ENCODE measurements at places on chromosomes 6 and 20.

GRCh38 chr6:103783329-103783728, 1076.4 kb downstream of the HACE1 start:
- no peak for DNase-seq

- no peak for DNase-seq
Observed at GRCh38 chr6:137944793-137945498, 77.9 kb downstream of the TNFAIP3 start.

DNA sequence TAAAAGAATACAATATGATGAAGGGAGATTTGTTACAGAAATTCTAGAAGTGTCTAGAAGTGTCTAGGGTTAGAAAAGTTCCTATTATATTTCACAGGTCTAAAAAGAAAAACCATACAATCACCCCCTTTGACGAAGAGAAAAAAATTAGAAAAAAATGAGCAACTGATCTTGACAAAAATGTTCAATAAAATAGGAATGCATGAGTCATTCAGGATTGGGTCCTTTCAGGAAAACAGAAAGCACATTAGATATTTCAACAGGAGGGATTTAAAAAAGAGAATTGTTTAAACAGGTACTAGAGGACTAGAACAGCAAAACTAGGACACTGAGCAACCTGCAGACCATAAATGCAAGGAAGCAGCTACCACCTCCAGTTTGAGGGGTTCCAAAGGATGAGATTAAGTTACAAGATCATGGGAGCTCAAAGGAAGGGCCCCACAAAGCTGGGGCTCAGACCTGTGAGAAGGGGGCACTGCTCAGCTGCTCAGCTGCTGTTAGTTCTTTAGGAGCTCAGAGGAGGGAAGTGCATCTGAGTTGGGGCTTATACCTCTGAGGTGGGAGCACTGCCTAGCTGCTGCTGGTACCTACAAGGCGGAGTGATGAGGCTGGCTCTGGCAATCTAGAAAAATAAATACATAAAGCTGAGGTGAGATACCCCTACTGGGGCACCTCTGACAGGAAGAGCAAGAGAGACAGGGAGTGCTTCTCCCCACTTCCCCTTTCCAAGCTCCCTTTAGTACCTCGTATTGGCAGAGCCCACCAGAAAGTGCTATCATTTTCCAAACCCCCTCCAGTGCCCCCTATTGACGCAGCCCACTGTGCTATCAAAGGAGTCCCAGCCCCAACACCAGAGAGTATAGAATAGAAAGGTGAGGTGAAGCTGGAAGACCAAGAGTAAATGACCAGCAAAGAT, 27.1 kb upstream of the BEND6 start:
- DNase-seq: no peak

DNA sequence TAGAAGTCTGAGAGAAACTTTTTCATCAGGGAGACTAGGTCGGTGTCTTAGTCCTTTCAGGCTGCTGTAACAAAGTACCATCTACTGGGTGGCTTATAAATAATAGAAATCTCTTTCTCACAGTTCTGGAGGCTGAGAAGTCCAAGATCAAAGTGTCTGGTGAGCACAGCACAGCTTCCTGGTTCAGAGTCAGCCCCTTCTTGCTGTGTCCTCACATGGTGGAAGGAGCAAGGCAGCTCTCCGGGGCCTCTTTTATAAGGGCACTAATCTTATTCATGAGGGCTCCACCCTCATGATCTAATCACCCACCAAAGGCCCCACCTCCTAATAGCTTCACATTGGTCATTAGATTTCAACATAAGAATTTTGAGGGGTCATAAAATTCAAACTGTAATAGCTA, 122.8 kb downstream of the CCDC170 start:
- no peak for DNase-seq

- no peak for DNase-seq
Observed at GRCh38 chr6:146857980-146858347, 259.2 kb downstream of the ADGB start.

GRCh38 chr6:55399351-55399750, 72.1 kb downstream of the GFRAL start:
- no peak for DNase-seq

DNA sequence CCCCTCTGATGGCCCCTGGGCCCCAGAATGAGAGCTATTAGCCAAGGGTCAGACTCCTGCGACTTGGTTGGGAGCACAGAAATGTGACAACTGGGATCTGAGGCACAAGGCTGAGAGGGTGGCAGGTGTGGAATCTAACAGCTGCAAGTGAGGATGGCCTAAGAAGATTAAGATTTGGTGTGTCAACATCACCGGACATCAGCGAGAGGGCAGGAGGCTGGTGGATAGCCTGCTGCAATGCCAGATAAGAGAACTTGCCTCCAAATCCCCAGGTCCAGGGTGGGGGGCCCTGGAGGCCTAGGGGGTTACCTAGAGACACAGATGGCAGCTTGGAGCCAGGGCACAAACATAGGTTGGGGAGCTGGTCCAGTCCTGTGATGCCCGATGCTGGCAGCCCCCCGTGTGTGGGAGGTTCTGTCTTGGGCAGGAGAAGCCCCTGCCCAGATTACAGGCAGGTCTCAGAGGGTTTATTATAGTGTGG, 155.8 kb downstream of the GRM4 start:
- no peak for DNase-seq

- DNase-seq: no peak
Observed at GRCh38 chr6:37906121-37906520, 86.6 kb downstream of the ZFAND3 start.

GRCh38 chr6:1612974-1613306, 3.2 kb downstream of the FOXC1 start:
- no peak for DNase-seq

- DNase-seq: no peak
Observed at GRCh38 chr6:83252719-83253118, 59.6 kb downstream of the RWDD2A start.

DNA sequence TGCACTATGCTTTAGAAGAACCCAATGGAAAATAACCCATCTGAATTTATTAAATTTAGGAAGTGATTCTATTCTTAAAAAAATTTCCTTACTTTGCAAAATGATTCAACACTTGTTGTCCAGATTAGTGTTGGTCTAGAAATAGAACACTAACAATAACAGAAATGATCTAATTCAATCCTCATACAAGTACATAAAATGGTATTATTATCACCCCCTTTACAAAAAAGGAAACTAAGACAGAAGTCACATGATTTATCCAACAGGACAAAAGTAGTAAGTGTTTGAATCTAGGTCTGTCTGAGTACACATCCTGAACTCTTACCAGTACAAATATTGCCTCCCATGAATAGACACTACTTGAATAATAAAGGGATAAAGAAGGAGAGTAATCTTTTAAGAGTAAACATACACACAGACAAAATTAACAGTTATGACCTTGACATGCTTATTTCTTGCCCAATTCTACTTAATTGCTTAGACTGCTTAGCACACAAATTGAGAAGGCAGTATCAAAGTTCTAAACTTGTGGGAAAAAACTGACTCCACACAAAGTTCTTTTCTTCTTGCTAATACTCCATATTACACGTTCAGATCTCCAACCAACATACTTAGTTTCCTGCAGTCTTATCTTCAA, 195.4 kb upstream of the RUNX2 start:
- DNase-seq: no peak

DNA sequence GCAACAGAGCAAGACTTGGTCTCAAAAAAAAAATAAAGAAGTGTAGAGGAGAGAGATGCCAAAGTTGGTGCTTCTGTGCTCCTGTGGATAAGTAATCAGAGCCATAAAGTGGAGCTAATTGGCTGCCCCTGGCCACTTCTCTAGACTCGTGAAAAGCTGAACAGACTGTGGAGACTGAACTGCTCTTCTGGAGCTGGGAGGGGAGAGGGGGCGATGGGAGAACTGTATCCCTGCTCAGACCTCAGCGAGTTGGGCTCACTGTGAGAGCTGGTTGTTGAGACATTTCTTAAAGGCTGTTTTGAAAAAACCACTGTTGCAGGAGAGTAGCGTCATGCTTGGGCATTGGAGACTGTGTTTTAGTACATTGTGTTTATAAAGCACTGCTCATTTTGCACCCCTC, 125.7 kb downstream of the TCP11 start:
- DNase-seq: no peak

GRCh38 chr20:62804627-62805154, at the start of gene OGFR:
TSS of gene OGFR (plus strand) at chr20:62804835. CDS start at chr20:62804860, 25 bp downstream.
- no peak for DNase-seq

- DNase-seq: no peak
Observed at GRCh38 chr6:45310118-45310788, 17.9 kb upstream of the RUNX2 start.

DNA sequence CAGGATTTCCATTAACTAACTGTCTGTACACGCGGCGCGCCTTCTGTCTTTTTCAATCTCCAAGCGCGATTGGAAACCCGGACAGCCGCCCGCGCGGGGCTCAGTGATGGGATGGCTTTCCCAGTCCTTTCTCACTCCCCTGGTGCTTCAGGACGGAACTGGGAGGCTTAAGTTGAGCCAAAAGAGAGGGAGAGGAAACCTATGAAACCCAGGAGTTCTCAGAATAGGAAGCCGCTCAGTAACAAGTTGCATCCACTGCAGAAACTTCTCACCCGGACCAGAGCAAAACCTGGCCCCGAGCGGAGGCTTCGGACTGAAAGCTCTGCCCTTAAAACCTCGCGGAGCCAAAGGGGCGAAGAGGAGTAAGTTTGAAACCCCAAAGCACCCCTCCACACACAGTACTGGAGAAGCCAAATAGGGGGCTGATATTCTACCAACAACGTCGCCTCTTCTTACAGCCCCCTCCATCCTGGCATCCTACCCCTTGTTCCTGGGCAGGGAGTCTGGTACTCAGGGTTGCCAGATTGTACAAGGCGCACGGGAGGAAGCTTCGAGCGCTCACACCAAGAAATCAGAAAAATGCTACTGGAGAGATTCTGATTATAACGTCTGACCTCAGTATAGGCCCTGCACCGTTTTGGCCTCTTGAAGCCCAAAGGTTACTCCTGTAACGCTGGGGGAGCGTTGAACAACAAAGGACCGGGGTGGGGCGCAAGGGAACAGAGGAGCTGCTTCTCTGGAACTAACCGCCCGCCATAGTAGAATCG, 906 bp upstream of the COL12A1 start:
- no peak for DNase-seq

GRCh38 chr20:53129563-53129962, 157.4 kb downstream of the TSHZ2 start:
- DNase-seq: no peak

- no peak for DNase-seq
Observed at GRCh38 chr6:168170841-168171601, 92.0 kb upstream of the FRMD1 start.

DNA sequence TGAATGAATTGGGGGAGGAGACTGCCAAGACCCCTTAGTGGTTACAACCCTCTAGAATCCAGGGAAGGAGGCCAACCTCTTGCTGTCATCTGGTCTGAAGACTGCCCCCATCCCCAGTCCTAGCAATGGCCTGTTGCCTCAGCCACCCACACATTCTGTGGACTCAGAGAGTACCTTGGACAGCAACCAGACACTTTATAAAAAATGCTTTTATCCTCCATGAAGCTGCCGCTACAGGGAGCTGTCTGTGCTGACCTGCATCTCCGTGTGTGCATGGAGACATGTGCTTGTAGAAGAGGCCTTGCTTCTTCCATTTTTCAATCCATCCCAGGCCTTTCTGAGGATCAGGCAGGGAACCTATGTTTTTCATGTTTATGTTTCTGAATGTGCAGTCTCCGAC, 15.2 kb downstream of the CDH22 start:
- no peak for DNase-seq

- DNase-seq: no peak
Observed at GRCh38 chr6:10351791-10352190, 63.1 kb downstream of the TFAP2A start.

GRCh38 chr6:165300422-165300936, 8.9 kb downstream of the C6orf118 start:
- no peak for DNase-seq

DNA sequence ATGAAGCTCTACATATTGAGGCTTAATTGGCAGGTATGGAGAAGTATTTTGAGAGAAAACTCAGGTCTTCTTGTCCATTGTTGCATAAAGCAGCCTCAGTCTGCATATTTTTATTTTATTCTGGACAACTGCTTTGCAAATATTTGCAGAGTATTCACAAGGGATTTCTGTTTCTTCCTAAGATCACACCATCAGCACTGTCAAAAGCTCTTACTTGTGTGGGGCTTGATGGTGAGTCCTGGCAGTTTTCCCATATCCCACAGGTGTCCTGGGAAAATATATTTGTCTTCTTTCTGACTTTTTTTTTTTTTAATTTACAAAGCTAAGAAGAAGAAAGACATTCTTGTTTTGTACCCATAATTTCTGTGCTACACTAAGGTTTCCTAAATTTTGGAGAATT, 16.9 kb upstream of the MLIP start:
- no peak for DNase-seq

- DNase-seq: no peak
Observed at GRCh38 chr6:124389127-124389526, 573.1 kb upstream of the RNF217 start.

- no peak for DNase-seq
Observed at GRCh38 chr20:22407237-22408193, 176.9 kb downstream of the FOXA2 start.

DNA sequence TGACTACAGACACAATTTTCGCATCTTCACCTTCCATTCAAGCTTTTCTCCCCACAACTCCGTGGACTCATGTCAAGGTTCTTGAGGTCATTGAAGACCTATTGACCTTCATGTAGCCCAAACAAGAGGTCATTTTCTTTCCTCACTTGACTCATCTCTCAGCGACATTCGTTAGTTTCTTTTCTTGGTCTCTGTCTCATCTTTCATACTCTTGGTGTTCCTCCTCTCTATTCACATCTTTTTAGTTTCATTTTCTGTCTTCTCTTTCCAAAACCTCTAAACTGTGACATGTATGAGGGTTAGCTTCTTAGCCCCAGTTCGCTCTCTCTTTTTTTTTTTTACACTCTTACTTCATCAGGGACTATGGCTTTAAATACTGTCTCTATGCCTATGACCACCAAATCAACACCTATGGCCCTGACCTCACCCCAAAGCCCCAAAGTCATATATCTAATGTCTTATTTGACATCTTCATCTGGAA, 128.6 kb upstream of the BACH2 start:
- DNase-seq: no peak

- DNase-seq: peak; percentile 43
Observed at GRCh38 chr6:24494821-24495795, at the start of gene ALDH5A1. TSS of gene ALDH5A1 (plus strand) at chr6:24494969. CDS start at chr6:24494997, 28 bp downstream.

- no peak for DNase-seq
Observed at GRCh38 chr20:63738687-63739129, 868 bp upstream of the SLC2A4RG start.

- no peak for DNase-seq
Observed at GRCh38 chr6:68094070-68094469, 541.0 kb upstream of the ADGRB3 start.

DNA sequence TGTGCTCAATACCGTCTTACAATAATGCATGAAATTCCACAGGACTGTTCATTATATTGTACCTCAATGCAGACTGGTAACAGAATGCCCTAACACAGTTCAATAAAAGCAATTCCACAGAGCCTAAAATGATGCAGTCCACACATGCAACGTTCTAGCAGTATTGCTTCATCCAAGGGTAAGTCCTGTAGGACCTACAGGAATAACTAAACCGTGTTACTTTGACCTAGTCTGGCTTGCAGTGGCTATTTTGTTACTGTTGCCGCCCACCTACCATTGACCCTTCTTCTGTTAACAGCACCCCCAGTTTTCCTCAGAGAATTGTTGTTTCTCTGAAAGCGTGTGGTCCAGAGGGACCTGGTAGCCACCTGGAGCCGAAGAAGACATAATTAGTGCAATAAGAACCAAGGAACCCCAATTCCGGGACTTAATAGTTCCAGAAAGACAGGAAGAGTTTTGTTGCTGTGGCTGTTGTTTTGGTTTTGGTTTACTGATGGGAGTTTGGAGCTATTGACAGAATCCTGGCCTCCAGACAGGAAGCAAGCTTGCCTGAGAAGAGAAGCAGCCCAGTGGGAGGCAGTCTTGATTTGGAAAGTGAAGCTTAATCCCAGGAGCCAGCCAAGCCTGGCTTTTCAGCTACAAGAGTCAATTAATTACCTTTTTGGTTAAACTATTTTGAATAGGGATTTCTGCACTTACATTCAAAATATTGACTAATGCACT, 91.3 kb downstream of the FRK start:
- DNase-seq: no peak

All from DMS 273 treated with DMSO at 0.1 percent for 48 hours (cell line).